ENCODE measurements at places on chromosomes 7 and 10.

DNA sequence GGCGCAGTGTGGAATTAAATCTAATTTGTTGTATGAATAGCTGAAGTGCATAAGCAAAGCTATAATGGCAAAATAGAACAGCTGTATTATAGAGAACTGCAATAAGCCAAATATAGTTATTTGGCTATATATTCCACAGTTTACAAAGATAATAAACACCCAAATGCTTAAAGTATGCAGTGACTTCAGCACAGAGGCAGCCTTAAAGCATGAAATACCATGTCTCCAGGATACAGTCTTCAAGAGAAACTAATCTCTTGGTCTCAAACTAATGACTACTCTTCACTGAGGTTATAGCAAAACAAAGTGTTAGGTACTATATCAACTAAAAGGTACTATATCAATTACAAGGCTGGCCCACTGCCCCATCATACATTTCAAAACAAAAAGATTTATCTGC is 48.0 kb downstream of the NT5C2 start:
- DNase-seq, result peak; percentile 67

DNA sequence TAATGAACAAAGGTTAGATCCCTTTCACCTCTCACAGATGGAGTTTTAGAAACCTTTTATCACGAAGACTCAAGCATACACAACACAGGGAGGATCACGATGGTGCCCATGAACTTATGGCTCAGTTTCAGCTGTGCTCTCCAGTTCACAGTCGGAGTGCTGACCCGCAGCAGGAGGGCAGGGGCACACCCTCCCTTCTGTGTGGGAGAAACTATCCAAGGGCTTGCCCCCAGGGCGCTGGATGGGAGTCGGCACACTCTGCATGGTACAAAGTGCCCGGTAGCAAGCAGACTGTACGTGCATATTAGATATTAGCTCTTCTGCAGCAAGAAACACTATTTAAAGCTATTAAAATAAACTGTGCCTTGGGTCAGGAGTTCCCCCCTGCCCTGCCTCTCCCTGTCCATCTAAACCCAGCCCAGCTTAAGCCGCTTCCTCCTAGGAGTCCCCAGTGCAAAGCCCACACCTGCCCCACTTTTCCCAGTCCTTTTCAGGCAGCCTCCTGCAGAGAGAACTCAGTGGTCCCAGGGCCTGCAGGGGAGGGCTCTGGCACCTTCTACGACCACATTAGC is 76.5 kb downstream of the CHST15 start:
- no peak for DNase-seq

DNA sequence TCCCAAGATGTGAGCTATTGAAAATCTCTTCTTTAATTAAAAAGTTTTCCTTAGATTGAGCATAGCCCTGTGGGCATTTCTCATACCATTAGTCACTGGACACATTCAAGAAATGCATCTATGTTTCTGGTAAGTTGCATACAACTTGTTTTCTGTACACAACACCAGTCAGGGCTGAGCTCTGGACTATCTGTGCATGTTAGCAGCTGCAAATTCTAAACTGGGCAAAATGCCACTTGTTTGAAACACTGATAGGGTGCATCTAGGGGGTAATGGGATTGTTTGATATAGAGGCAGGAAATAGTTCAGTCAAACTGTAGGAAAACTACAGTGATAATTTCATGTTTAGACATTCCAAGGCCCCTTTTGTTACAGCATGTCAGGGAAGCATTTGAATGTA is 145.6 kb upstream of the NPY start:
- no peak for DNase-seq

DNA sequence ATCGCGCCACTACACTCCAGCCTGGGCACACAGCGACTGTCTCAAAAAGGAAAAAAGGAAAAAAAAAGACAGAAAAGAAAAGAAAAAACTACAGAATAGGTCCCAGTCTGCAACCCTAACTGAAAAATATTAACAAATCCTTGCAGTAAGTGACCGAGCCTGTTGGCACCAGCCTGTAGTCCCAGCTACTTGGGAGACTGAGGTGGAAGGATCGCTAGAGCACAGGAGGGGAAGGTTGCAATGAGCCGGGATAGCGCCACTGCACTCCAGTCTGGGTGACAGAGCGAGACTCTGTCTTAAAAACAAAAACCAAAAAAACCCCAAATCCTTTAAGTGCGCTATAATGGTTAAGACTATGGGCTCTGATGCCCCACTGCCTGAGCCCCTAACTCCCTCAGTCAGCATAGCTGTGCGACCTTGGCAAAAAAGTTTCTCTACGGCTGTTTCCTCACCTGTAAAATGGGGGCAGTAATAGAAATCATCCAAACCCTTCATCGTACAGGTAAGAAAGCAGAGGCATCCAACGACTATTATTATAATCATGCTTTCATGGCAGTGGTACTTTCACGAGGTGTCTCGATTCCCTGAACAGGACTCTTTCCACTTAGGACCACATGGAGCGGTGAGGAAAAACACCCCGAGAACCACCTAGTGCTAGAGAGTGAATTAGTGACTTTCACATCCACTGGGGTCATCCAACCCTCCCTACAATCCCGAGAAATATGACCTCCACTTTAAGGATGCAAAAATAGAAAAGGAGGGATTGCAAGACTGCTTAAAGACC is 755 bp downstream of the TOMM7 start:
- peak; percentile 38 for DNase-seq

DNA sequence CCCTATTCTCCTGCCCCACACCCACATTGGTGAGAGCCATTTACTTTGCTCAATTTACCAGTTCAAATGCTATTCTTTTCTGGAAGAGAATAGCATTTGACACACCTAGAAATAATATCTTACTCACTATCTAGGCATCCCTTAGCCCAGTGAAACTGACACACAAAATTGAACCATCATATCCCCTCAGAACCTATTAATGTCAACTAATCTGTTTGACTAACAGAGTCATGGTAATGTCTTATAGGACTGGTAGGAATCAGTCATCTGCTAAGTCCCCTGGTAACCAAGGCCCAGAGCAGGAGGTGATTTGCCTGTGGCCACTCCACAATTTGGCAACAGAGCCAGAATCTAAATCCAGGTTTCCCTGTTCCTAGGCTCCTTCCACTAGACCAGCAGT is 63.3 kb downstream of the PPP1R3C start:
- no peak for DNase-seq

DNA sequence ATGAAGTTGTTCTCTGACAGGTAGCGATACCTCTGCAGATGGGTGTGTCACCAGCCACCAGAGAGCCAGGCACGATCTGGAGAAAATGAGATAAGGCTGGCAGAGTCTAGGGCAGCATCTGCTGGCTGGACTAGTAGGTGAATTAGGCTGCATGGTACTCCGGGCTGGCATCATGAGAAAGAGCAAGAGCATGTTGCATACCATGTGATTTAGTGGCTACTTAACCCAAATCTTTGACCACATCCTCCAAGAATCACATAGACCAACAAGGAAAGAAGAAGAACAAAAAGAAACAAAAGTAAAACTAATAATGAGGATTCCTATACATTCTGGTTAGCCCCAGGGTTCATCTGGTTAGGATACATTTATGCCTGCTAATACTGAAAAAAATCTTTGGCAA is 23.4 kb upstream of the FAM170B start:
- DNase-seq, result no peak

GRCh38 chr10:110618230-110618610 is 25.9 kb upstream of the RBM20 start:
- no peak for DNase-seq

DNA sequence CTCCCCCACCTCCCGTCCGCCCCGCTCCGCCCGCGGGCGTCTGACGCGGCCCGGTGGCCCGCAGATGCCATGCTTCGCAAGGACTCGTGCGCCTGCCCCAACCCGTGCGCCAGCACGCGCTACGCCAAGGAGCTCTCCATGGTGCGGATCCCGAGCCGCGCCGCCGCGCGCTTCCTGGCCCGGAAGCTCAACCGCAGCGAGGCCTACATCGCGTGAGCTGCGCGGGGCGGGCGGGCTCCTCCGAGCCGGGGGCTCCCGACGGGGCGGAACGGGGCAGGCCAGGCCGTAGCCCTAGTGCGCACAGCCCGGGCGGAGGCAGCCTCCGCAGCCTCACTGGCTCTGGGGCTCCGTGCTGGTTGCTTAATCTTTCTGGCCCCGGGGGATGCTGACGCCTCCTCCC is 2.8 kb downstream of the ASIC3 start:
- peak; percentile 66 for DNase-seq

DNA sequence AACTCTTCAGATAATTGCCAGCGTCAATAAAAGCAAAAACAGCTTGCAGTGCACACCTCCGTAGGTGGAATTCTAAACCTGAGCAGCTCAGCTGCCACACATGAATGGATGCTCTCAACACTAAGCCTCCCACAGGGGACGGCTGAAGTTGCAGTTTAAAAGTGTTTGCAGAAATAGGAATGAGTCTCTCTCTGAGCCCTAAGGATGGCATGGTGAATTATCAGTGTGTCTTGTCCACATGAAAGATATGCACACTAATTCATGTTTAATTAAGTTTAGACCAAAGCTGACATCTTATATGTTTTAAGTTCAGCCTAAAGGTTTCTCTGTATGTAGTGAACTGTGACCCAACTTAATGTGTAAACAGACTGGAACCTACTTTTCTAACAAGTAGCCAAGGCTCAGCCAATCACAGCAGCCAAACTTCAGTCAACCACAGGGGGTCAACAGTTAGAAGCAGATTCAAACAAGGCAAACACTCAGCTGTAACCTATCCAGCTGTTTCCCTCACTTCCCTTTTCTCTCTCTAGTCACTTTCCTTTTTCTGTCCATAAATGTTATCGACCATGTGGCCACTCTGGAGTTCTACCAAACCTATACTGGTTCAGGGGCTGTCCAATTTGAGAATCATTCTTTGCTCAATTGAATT is 38.1 kb downstream of the CTTNBP2 start:
- no peak for DNase-seq

DNA sequence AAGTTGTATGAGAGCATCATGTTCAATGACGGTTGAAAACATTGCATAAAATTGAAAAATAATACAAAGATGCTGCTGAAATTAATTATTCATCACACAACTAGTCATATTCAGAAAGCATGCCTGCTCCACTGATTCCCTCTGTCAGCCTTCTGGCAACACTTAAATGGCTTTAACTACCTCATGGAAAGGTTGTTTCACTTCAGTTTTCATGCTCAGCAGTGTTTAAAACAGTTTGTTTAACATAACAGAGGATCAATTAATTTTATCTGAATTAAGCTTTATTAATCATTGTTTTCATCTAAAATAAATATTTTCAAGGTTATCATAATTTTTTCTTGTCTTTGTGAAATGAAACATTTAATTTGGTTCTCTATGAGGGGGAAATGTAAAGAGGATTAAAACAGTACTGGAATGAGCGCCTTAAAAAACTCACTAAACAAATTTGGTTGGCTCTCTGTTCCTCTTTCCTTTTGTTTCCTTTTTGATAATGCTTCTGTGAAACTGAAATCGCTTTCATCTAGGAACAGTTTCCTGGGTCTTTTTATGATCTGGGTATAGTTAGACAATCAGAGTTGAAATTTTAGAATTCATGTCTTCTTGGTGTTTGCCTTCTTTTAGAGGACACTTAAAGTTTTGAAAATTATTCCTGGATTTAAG is 427.4 kb downstream of the SH2D4B start:
- no peak for DNase-seq

DNA sequence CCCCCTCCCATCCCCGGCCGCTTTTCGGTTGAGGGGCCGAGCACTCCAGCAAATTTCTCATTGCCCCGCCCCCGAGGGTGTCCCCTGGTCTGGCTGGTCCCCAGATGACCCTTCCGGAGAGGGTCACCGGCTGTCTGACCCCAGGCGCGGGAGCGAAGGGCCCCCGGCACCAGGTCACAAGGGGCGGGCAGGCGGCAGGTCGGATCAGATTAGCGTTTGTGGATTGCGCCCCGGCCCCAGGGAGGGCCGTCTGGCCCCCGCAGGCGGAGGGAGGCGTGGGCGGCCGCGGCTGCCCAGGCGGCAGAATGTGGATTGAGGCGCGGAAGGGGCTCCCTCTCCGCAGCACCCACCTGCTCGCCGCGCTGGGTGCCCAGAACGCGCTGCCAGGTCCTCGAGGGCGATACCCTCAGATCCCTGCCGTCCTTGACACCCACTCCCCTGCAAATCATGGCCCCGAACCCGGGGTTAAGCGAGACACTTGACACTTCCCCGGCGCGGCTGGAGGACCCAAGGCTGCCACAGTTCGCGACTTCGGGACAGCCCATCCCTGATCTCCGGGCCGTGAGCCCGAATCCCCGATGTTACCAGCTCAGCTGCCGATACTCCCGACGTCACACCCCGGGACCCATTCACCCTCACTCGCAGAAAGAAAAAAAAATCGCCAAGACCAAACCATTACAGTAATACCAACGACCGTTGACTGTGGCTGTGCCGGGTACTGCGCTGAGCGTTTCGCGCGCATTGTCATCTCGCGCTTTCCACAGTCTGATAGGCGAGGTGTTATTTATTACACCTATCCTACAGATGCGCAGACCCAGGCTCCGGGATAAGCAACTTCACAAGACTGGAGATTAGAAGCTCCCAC is 953 bp downstream of the NODAL start:
- DNase-seq, result no peak

DNA sequence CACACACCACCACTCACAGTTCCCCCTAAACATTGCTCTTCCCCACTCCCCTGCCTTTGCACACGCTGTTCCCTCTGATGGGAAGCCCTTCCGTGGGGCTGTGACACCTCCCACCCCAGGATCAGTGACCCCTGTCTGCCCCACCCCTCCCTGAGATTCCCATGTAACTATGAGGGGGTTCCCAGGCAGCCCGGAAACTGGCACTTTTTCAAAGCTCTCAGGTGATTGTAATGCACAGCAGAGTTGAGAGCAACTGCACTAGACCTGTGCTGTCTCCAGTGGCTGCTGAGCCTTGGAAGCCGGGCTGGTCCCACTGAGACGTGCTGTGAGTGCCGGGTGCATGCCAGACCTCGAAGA is 29.8 kb downstream of the GPRIN2 start:
- DNase-seq, result no peak

DNA sequence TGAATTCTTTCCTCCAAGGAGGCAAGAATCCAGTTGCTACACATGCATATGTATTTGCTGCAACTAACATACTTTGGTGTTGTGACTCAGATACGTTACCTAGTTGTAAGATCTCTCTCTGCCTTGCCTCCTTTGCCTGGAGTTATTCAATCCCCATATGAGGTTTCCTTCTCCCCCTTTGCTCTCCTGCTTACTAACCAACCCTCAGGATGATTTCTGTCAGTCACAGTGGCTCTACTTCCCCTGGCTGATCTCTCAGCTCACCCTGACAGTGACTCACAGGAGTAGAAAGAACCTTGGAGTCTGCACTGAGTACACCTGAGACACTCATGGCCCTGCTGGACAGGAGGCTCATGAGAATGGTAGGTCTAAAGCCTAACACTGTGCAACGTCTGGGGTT is 92.0 kb downstream of the TMEM106B start:
- DNase-seq, result no peak

- no peak for DNase-seq
These were observed 31.7 kb downstream of the CISD1 start for GRCh38 chr10:58300676-58301075.

- DNase-seq, result no peak
These were observed 741 bp downstream of the PRAP1 start for GRCh38 chr10:133347710-133348517.

GRCh38 chr7:139995017-139995915 is 67.5 kb downstream of the PARP12 start:
- peak; percentile 36 for DNase-seq

All from AG10803 (cell line).